Right ventricle myocardium inferior (tissue), 1 donor: ENCODE measurements at places on chromosomes 6 and 20. TPM values are rescaled to one million over a fixed set of nuclear protein-coding genes. Genes with fewer than 3 reads are reported as not detected.

Gene SSTR4
- not detected for total RNA-seq

Gene GJA10
- not detected for total RNA-seq

Gene FOXS1
- total RNA-seq, result 0.89 TPM

Gene NKAIN4
- not detected for total RNA-seq

Gene COL12A1
- 15.5 TPM for total RNA-seq

Gene MEI4
- 0.65 TPM for total RNA-seq

Gene AFDN
- total RNA-seq, result 58.5 TPM

Gene SIRPD
- not detected for total RNA-seq

Gene MAN1A1
- 22.4 TPM for total RNA-seq

Gene ARMH2
- not detected for total RNA-seq

Gene PKIB
- total RNA-seq, result not detected

Gene F13A1
- 188 TPM for total RNA-seq

Gene PPP1R18
- 18.2 TPM for total RNA-seq

Gene SLC22A16
- 0.32 TPM for total RNA-seq

Gene KHDRBS2
- total RNA-seq, result not detected

Gene KIF25
- total RNA-seq, result not detected

Gene IFNGR1
- 103 TPM for total RNA-seq

Gene LPIN3
- total RNA-seq, result 18.1 TPM
